ENCODE measurements at places on chromosomes 7 and 10. TPM values are rescaled to one million over a fixed set of nuclear protein-coding genes. Genes with fewer than 3 reads are reported as not detected.

DNA sequence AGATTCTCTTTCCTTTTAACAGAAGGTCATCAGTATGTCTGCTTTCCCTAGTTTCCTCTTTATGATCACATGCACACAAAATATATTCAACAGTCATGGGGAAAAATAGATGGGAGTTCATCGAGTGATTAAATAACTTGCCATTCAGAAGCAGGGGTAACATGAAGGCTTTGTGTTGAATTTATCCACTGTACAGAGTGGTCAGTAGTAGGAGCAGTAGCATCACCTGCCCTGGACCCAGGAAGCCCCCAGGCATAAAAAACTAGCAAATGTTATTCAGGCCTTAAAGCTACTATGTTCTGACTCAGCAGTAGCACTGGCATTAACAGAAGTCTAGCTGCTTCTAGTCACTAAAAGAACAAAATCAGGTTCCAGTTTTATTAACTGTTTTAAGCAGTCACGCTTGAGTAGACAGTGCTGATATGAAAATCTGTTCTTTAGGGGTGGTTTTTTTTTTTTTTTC lies 31.4 kb upstream of the FAM133B start:
- DNase-seq, result no peak

DNA sequence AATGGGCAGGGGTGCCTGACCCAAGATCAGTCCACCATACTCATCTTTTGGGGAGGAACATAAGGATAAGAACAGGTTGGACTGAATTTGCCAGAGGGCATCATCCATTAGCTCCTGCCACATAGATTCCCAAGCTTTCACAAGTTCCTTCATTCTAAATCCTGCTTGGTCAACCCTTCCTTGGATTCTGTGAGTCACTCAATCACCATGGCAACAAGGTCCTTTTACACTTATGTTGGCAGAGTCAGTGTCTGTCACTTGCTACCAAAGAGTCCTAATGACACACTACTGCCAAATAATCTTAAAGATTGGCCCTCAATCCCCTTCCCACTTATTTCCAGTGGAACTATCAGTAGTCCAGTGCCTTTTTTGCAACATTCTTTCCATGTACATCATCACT lies 5.0 kb upstream of the LGI1 start:
- no peak for DNase-seq

- peak; percentile 33 for DNase-seq
Observed at GRCh38 chr7:15839416-15840100, 153.1 kb upstream of the MEOX2 start.

DNA sequence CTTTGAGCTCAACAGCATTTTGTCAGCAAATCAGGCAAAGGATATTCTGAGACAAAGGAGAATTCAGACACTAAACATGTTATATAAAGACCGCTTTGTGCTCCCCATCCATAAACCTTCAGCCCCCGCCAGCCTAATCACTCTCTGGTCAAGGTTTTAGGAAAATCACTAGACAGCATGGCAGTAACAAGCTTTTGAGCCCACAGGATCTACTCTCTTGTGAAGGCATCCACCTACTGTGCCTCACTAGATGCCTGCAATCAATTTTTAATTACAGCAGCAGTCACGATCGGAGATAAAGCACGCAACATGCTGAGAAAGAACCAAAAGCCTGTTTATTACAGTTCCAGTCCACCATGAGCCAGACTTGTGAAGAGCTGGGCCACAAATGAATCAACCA lies 19.1 kb downstream of the PDE1C start:
- DNase-seq, result no peak

- DNase-seq, result no peak
Observed at GRCh38 chr7:991729-992656, 9.0 kb downstream of the CYP2W1 start.

GRCh38 chr7:105874055-105874454 lies 2.3 kb downstream of the ATXN7L1 start:
- no peak for DNase-seq

- no peak for DNase-seq
Observed at GRCh38 chr7:11786186-11786585, 45.8 kb downstream of the THSD7A start.

DNA sequence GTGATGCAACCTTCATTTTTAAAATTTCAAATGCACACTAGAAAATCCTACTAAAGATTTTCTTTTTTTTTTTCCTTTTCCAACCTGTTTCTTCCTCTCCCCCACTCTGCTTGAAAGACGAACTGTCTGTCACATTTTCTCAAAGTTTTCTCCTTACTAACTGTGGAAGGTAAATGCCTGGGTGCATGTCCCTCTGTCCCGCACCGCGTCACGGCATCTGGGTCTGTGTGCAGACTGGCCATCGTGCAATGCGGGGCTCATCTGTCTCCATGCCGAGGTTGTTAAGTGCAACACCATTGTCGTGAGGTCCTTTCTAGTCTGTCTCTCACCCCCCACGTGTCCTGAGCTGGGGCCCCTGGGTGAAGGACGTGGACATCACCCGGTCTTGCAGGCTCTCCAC lies 28.4 kb downstream of the PFKFB3 start:
- no peak for DNase-seq

GRCh38 chr10:112932658-112933057 lies 17.4 kb upstream of the TCF7L2 start:
- DNase-seq, result no peak

DNA sequence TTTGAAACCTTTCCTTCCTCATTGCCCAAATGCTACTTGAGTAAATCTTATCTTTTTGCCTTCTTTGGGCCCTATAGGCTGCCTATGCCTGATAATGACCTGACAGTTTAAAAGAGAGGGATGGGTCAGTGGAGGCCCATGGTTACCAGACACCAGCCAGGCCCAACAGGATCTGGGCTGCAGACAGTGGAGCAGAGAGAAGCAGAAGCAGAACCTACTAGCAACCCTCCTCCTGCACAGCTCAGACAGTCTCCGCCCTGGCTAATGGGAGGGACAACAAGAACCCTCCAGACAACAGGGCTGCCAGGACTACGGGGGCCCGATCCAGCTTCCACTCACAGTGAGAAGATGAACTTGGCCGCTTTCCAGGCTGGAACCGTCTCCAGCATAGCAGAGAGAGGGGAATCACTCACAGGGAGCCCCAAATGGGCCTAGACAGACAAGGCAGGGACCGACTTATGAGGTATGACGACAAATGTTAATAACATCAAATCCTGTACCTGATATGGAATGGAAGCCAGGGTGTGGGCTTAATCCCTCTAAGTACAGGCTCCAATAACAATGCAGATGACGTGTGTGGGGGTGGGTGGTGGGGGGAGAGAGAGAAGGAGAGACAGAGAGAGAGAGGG lies 31.7 kb upstream of the DGKI start:
- no peak for DNase-seq

GRCh38 chr10:93063977-93064660 lies 3.5 kb downstream of the CYP26C1 start:
- DNase-seq, result no peak

DNA sequence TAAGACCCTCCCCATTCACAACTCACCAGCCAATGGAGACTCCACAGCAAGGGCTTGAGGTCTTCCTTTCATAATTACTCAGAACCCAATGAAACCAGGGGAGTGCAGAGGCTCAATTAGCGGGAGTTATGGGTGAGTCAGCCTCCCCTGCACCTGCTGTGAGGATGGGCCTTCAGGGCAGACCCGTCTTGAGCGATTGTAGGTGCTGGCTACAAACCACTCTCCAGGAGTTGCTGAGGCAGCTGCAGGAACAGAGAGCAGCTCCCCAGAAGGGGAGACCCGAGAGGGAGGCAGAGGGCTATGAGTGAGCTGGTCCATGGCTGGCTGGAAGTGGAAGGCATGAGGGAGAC lies 58.5 kb upstream of the SORCS3 start:
- no peak for DNase-seq

- DNase-seq, result no peak
Observed at GRCh38 chr10:806451-807162, 117.1 kb upstream of the DIP2C start.

GRCh38 chr7:158706710-158707590 lies 2.3 kb upstream of the NCAPG2 start:
- DNase-seq, result no peak

GRCh38 chr7:106621393-106622132 lies 39.4 kb downstream of the CCDC71L start:
- DNase-seq, result no peak

GRCh38 chr10:80471715-80472233 lies 17.7 kb downstream of the TSPAN14 start:
- no peak for DNase-seq

- DNase-seq, result peak; percentile 66
Observed at GRCh38 chr10:97713826-97714400, 383 bp downstream of the MARVELD1 start.

GRCh38 chr7:110281362-110281761 lies 809.6 kb upstream of the LRRN3 start:
- no peak for DNase-seq

DNA sequence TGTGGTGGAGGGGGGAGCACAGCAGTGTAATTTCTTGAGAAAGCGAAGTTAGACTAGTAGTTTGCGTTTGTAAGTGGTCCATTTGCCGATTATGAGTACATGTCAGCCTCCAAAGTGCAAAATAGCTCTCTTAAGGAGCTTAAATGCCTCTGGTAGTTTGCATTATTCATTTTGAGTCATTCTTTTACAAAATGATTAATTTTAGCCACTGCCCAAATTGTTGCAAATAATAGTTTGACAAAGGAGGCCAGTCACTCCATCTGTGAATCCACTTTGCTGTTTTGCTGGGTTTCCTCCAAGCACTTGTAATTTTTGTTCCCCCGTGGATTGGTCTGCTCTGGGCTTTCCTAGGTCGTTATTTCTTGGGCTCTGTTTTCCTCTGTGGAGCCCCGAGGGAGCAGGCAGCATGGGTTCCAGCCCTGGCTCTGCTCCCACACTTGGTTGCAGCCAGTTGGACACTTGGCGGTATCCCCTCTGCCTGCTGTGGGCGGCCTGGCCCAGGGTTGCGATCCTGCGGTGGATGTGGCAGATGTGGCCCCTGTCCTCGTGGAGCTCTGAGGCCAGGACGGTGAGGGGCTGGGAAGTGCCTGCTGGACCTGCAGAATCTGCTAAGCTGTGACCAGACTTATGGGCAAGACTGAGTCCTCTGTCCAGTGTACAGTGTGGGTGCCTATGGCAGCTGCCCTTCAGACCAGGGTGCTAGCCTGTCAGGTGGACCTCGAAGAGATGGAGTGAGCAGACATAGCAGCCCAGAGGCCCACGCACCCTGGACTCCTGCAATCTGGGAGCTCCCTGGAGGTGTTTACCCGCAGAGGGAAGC lies 129.1 kb upstream of the BTBD16 start:
- DNase-seq, result peak; percentile 69

DNA sequence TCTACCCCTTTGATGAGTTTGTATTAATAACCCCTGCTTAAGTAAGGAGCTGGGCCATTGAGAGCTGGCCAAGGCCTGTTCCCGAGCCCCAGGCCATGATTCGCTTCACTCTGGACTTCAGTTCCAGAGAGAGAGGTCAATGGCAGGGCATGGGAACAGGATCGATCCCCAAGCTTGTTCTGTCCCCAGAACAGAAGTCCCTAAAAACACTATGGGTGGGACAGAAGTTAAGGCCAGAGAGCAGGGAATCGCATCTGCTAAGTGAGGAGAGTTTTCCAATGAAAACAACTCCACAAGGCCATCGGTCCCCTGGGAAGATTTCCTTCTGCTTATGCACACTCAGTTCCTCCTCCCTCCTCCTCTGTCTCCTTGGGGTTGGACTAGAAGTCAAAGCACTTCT lies 159.6 kb downstream of the LSM5 start:
- DNase-seq, result no peak

DNA sequence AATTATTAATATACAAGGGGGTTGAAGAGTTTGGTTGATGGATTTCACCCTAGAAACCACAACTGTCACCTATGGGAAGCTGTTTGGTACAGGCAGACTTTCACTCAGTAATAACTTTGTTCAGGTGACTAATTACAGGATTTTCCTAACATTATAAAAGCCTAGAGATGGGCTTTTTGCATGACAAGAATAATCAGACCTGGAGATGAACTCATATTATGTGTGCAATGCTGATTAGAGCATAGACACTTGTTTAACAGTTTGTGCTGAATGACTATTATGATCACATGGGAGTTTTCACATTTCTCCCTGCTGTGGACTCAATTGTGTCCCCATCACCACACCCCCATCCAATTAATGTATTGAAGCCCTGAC lies 90.2 kb upstream of the STEAP4 start:
- no peak for DNase-seq

DNA sequence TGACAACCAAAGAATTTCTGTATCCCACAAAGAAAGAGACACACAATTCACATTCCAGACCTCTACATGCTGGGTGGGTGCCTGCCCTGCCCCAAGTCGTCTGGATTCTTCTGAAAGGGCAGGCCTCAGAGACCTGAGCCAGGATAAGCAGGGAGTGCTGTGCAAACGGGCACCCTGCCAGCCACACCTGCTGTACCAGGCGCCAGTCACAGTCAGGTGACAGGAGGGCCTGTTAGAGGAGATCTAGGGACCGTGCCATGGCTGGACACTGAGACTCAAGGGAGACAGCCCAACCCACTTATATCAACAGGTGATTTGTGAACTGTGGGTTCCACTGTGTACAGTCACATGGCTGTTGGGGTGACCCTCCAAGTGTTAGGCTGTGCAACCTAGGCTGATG lies 103.1 kb upstream of the AFAP1L2 start:
- DNase-seq, result no peak

Gene LEP
- total RNA-seq, result not detected

Gene FAM20C
- 52.6 TPM for total RNA-seq

Gene DNAJC2
- total RNA-seq, result 43.0 TPM

Gene ELN
- total RNA-seq, result not detected

Gene ZNF853
- total RNA-seq, result 23.6 TPM

Gene TNKS2
- total RNA-seq, result 19.2 TPM

Gene MOGAT3
- not detected for total RNA-seq

Gene NHLRC2
- total RNA-seq, result 19.4 TPM

Gene JAZF1
- total RNA-seq, result 5.7 TPM

Gene PLPP4
- total RNA-seq, result 13.4 TPM

Gene OR2A12
- not detected for total RNA-seq

Gene PNLIPRP3
- total RNA-seq, result not detected

Gene CARD11
- not detected for total RNA-seq

Gene RAB19
- total RNA-seq, result not detected

Gene FEZF1
- total RNA-seq, result not detected

Gene ACHE
- total RNA-seq, result not detected

Gene EPHA1
- not detected for total RNA-seq

Gene HABP2
- total RNA-seq, result not detected

Gene EZH2
- total RNA-seq, result 19.4 TPM
